Hypothalamus (tissue), 51 donors: ENCODE measurements at places on chromosomes 16 and 17.

DNA sequence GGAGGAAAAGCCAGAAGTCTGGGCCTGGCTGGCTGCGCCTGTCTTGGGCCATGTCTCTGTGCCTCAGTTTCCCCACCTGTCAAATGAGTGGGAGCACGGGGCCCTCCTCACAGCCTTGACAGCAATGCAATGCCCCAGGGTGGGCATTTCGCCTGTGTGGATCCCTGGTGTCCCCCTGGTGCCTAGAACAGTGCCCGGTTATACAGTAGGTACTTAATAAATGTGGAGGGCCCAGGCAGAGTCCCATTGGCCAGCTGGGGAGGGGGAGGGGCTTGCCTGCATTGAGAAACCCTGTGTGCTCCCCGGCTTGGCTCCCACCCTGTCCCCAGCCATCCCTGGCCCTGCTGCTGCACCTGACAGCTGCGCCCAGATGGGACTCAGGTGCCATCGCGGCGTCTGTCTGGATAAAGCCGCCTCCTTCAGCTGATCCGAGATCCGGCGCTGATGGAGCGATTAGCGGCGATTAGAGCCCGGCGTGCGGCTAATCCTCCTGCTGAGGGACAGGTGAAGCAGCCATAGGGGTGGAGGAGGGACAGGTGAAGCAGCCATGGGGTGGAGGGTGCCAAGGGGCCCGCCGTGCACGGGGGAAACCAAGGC lies 12.4 kb downstream of the ZFPM1 start:
- DNase-seq: no peak

DNA sequence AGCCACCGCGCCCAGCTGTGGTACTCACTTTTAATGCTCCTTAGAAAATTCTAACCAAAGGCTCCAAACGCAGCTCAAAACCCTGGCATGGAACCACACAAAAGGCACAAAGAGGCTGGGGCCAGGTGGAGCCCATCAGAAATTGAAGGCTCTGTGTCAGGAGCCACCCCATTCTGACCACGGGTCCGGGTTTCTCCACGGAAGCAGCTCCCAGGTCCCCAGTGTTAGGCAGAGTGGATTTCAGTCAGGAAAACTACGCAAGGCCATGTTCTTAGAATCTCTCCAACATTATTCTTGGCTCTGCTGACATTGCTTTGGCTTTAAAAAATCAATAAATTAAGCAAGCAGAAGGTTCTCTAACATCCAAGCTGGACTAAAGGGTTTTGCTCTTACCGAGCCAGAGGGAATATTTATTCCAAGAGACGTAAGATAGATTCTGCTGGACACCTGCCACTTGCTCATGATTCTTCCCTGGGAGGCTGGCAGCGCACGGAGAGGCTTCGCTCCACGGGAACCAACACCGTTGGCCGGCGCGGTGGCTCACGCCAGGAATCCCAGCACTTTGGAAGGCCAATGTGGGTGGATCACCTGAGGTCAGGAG lies 93.5 kb downstream of the NXN start:
- peak; percentile 22 for DNase-seq

- no peak for DNase-seq
These were observed 635 bp downstream of the SCPEP1 start for GRCh38 chr17:56978441-56979090.

DNA sequence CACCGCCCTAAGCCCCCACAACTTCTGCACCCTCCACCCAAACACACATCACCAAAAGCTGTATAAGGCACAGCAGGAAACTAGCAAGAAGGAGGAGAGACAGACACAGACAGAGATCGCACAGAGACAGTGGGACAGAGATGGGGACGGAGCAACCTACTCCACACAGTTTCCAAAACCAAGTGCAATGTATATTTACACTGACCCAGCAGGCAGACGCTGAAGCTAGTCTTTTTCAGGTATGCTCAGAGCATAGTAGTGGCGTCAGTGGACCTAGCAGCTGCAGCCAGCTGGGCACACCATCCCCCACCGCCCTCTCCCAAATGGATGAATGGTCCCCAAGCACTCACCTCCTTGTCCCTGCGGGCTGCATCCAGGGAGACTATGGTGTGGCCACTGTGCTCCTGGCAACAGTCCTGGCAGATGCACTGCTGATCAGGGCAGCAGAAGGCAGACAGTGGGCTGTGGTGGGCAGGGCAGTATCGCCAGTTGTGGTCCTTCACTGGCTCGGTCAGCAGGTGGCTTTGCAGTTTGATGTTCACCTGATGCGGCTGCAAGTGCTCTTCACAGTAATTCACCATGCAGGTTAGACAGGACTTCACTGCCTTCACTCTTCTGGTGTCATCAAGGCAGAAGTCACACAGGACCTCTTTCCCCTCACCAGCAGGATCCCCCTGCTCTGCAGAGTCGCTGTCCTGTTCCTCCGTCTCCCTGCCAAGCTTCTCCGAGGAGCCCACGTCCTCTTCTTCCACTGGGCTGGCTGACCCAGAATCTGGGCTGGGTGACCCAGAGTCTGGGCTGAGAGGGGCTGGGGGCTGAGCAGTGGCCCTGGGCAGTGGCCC lies 31.5 kb upstream of the FBXW10B start:
- DNase-seq: no peak

GRCh38 chr17:62781831-62782251 lies 26.3 kb downstream of the MARCHF10 start:
- DNase-seq: no peak

DNA sequence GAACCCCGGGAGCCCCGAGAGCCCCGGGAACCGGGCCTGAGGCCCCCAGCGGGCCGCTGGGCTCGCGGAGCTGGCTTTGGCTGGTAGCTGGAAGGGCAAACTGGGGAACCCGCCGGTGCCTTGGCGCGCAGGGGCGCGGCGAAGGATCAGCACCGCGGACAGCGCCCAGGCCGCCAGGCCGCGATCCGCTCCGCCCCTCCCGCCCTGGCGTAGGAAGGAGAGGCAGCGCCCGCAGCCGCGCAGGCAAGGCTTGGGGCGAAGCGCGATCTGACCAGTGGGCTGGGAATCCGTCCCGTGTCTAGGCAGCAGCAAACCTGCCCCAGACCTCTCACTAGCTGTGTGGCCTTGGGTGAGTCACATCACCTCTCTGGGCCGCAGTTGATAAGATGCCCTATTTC lies 331 bp upstream of the CCDC92B start:
- DNase-seq: peak; percentile 74

DNA sequence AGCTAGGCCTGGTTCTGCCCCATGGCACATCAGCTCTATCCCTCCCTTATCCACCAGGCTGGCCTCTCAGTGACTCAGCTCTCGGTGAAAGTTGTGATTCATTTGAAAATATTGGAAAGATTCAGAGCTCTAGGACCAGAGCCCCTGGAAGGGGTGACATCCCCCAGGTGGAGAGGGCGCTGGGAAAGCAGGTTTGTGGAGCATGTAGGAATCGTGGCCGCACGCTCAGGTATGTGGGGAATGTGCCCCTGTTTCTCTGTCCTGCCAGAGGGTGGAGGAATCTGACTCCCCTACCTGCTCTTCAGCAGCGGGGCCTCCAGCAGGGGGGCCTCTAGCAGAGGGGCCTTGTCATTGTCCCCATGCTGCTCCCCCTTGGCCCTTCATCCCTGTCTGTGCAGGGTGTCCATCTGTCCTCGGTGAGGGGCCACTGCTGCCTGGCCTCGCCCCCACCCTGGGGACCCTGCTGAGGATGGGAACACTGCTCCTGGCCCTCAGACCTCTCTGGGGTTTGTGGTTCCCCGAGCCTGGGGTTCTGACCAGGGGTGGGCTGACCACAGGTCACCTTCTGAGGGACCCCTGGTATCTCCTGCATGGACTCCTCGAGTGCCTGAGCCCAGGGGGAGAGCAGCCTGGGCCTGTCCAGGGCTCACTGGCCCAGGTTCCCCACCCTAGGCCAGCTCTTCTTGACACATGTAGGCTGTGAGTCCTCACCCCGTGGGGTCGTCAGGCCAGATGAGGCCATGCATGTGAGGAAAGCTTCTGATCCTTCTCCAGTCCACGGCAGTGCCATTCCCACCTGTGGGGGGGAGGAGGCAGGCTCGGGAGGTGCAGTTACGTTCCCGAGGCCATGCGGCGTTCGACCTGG lies 47.5 kb downstream of the NT5M start:
- no peak for DNase-seq

- no peak for DNase-seq
These were observed 91.2 kb downstream of the TMEM132E start for GRCh38 chr17:34670618-34671017.

- DNase-seq: peak; percentile 77
These were observed 9.1 kb downstream of the SOX8 start for GRCh38 chr16:990516-991291.

DNA sequence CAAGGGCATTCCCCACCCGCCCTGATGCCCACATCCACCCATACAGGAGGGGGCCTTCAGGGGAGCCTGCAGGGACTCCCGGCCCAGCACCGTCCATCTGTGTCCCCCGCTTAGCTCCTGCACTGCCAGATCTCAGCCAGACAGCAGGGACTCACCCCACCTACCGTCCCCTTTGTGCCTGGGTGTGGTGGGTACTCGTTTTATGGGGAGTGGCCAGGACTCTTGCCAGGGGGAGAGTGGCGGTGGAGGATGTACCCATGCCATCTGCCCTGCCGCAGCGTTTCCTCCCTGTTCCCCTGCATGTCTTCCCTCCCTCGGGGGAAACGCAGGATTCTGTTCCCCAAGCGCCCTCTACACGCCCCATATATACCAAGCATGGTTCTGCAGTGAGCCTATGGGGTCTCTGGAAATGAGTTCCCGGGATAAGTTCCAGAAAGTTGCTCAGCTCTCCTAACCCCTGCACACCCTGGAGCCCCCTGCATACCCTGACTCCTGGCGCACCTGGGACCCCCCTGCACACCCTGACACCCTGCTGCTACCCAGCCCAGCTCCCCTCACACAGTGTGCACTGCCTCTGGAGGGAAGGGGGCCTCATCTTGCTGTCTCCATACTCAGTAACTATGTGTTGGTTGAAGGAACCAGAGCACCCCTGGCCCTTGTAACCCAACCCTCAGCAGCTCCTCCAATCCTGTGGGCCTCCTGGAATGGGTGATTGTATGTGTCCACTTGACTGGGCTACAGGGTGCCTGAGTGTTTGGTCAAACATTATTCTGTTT lies 4.2 kb upstream of the MAFG start:
- no peak for DNase-seq

DNA sequence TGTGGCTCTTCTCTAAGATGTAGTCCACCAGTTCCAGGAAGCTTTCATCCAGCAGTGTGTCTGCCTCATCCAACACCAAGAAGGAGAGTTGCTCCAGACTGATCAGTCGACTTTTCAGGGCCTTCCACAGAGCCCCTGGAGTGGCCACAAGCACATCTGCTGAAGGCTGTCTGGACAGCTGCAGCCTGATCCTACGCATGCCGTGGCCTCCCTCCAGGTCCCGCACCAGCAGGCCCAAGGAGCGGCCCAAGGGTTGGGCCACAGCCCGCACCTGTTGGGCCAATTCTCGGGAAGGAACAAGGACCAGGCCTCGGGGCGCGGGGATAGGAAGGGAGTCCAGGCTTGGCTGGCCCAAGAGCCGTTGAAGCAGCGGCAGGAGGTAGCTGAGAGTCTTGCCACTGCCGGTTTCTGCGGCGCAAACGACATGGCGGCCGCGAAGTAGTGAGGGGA lies 729 bp downstream of the DDX28 start:
- no peak for DNase-seq

DNA sequence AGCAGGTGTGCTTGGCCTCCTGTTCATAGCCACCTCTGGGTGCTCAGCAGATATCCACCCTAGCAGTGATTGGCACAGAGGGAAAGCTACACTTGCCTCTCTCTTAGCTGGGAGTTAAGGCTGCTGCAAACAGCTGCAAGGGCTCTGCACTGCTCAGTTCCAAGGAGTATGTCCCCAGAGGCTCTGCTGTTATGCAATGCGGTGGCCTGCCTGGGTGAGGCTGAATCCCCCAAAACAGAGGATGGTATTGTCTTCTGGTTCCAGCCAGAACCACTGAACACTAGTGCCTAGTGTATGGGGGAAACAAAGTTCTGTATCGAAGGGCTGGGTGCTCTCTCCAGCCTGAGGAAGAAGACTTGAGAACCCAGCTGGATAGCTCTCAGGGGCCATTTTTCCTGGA lies 16.8 kb downstream of the TMEM94 start:
- peak; percentile 56 for DNase-seq

- no peak for DNase-seq
These were observed 48.9 kb downstream of the SMPD3 start for GRCh38 chr16:68399456-68399855.

- DNase-seq: no peak
These were observed 2.3 kb upstream of the IRX3 start for GRCh38 chr16:54288835-54289241.

GRCh38 chr16:6363396-6363795 lies 969.2 kb upstream of the RBFOX1 start:
- DNase-seq: no peak

DNA sequence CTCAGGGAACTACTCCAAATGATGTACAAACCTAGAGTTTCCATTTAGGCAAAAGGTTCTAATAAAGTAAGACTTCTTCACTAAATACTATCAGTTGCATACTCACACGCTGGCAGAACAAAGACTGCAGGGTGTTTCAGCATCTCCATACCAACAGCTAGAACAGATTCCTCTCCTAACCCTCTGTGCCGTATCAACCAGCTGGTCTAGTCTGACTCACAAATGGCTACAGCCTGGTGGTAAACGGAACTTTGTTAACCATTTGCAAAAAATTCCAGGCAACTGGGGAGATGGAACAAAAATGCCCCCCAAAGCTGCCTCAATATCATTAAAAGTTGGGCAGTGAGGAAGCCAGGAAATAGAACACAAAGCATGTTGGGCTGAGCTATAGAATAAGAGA lies 217.1 kb downstream of the GRIN2A start:
- DNase-seq: no peak

GRCh38 chr17:68200689-68201417 lies 47.0 kb upstream of the AMZ2 start:
- DNase-seq: peak; percentile 69

- no peak for DNase-seq
These were observed 762 bp upstream of the RBL2 start for GRCh38 chr16:53433509-53433908.

- peak; percentile 61 for DNase-seq
These were observed 9.1 kb downstream of the FOXK2 start for GRCh38 chr17:82528484-82529265.

GRCh38 chr16:51845586-51846305 lies 694.7 kb upstream of the SALL1 start:
- DNase-seq: no peak

DNA sequence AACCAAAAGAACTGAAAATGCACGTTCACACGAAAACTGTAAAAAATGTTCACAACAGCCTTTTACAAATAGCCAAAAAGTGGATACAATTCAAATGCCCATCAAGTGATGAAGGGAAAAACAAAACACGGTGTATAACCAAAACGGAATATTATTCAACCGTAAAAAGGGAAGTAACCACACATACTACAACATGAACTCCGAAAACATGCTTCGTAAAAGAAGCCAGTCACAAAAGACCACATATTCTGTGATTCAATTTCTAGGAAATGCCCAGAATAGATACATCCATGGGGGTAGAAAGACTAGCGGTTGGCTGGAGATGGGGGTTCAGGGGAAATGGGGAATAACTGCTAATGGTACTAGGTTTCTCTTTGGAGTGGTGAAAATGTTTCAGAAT lies 81.5 kb upstream of the TRAP1 start:
- no peak for DNase-seq
